Neural crest cell (in vitro differentiated cells): ENCODE measurements at places on chromosomes 16 and 17.

- H3K27ac ChIP-seq: peak overlapping the region; percentile 72
- H3K27me3 ChIP-seq: no peaks in the 10 kb centered on the region
- no peaks in the 10 kb centered on the region for H3K4me1 ChIP-seq
- H3K4me3 ChIP-seq: no peak overlapping the region
Observed at GRCh38 chr17:69516911-69517310, 102.4 kb downstream of the MAP2K6 start.

- no peaks in the 10 kb centered on the region for H3K36me3 ChIP-seq
- H3K27me3 ChIP-seq: peaks cover 8% of the 10 kb centered on the region
- H3K4me1 ChIP-seq: no peaks in the 10 kb centered on the region
- no peak for DNase-seq
- peak overlapping the region; percentile 16 for H3K27ac ChIP-seq
- H3K4me3 ChIP-seq: no peak overlapping the region
Observed at GRCh38 chr16:57039148-57039812, 49.9 kb downstream of the NLRC5 start.

DNA sequence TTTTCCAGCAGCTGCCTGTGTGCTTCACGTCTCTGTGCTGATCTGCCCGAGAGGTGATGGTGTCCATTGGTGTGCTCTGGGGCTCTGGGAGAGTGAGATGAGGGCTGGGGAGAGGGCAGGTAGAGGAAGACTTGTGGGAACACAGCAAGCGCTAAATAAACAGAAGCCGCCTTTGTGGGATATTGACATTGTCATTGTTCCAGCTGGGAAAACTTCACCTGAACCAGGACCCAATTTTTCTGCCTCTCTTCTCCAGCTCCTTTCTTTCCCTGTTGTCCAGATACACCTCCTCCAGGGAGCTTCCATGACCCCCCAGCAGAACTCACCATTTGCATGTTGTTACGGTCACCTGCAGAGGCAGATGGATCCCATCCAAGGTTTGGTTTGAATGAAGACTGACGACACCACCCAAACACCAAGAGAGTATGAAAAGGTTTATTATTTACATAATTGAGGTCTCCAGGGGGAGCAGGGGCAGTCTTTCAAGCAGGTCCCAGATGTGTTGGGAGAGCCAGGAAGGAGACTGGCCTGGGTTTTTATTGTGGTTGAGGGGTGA is 3.6 kb upstream of the ITGA3 start:
- H3K36me3 ChIP-seq: no peaks in the 10 kb centered on the region
- H3K4me3 ChIP-seq: peak overlapping the region; percentile 32
- H3K27me3 ChIP-seq: peaks cover 41% of the 10 kb centered on the region
- no peak overlapping the region for H3K27ac ChIP-seq

- no peaks in the 10 kb centered on the region for H3K27me3 ChIP-seq
- DNase-seq: no peak
- no peak overlapping the region for H3K4me3 ChIP-seq
- H3K36me3 ChIP-seq: peaks cover 8% of the 10 kb centered on the region
- no peak overlapping the region for H3K27ac ChIP-seq
- peaks cover 6% of the 10 kb centered on the region for H3K4me1 ChIP-seq
Observed at GRCh38 chr16:4101421-4102219, 14.6 kb downstream of the ADCY9 start.

DNA sequence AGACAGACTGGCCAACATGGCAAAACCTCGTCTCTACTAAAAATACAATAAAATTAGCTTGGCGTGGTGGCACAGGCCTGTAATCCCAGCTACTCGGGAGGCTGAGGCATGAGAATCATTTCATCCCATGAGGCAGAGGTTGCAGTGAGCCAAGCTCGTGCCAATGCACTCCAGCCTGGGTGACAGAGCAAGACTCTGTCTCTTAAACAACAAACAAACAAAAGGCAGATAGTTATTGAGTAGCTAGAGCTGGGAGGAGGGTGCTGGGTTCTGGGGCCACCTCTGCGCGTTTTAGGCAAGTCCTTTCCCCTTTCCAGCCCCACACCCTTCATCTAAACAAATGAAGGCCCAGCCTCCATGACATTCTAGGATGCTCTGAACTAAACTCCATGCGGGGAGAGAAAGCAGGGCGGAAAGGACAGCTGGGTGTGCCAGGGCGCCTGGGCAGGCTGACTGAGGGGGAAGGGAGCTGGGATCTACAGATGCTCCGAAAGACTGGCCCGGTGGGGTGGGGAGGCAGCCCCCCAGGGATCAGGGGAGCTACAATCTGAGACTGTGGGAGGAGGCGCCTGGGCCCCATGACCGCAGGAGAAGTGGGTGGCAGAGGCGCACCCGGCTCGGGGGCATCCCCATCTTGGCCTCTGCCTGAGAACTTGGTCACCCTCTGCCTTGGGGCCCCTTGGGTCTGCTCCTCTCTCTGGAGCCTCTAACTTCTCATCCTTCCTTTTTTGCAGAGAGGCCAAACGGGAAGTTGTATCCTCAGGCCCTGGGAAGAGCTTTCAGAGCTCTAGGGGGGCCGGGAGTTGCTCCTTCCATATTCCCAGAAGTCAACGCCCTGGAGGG is 910 bp downstream of the ITGAL start:
- H3K4me3 ChIP-seq: no peak overlapping the region
- DNase-seq: no peak

- H3K4me3 ChIP-seq: no peak overlapping the region
- H3K27me3 ChIP-seq: no peaks in the 10 kb centered on the region
- no peak overlapping the region for H3K27ac ChIP-seq
- H3K4me1 ChIP-seq: peaks cover 24% of the 10 kb centered on the region
- peaks cover 30% of the 10 kb centered on the region for H3K36me3 ChIP-seq
Observed at GRCh38 chr16:922051-922450, 48.7 kb downstream of the LMF1 start.

- no peaks in the 10 kb centered on the region for H3K36me3 ChIP-seq
- no peaks in the 10 kb centered on the region for H3K27me3 ChIP-seq
- DNase-seq: no peak
- no peak overlapping the region for H3K4me3 ChIP-seq
- peaks cover 18% of the 10 kb centered on the region for H3K4me1 ChIP-seq
Observed at GRCh38 chr17:57107498-57108101, 22.6 kb downstream of the AKAP1 start.

- no peak overlapping the region for H3K4me3 ChIP-seq
- peak overlapping the region; percentile 4 for H3K27ac ChIP-seq
- no peak for DNase-seq
- no peaks in the 10 kb centered on the region for H3K27me3 ChIP-seq
- peaks cover 3% of the 10 kb centered on the region for H3K36me3 ChIP-seq
Observed at GRCh38 chr17:2214047-2214928, 89.3 kb downstream of the SMG6 start.

DNA sequence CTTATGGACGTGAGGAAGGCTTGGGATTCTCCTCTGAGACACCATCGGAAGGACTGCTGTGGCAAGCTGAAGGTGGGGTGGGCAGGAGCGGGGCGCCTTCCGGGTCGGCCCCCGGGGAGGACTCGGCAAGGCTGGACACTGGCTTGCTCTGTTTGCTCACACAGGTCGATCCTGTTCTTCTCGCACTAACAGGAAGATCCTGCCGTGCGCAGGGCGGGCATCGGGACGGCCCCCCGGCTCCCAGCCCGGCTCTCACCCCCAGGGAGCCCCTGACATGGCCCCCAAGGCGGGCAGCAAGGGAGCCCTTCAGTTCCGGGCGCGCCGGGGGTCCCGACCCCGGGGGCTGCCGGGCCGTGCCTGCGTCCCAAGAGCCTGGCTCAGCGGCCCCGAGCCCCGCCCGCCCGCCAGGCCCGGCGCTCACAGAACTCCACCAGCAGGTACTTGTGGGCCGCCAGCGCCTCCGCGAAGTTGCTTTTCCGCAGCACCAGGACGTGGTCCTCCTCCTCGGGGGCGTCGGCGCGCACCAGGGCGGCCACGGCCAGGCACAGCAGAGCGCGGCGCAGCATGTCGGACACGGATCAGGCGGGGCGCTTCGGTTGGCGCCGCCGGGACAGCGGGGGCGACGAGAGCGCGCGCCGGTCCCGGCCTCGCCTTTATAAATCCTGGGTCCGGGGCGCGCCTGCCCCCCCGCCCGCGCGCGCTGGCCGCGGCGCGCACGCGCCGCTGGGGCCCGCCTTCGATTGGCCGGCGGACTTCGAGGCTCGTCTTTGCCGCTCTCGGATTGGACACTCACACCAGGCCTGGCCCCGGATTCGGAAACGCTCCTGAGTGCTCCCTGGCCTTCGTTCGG is at the start of gene P4HB:
TSS of gene P4HB (minus strand) at position 630 of the 850 bp plus-strand sequence. CDS start at position 566, 64 bp downstream.
- H3K36me3 ChIP-seq: peaks cover 7% of the 10 kb centered on the region
- H3K4me1 ChIP-seq: peaks cover 29% of the 10 kb centered on the region
- H3K4me3 ChIP-seq: peak within 1 kb of the TSS; percentile 96
- H3K27me3 ChIP-seq: peaks cover 9% of the 10 kb centered on the region
- peak within 1 kb of the TSS; percentile 96 for H3K27ac ChIP-seq

GRCh38 chr17:82334622-82335394 is 1.2 kb upstream of the SECTM1 start:
- H3K36me3 ChIP-seq: no peaks in the 10 kb centered on the region
- H3K27me3 ChIP-seq: peaks cover 85% of the 10 kb centered on the region
- H3K4me3 ChIP-seq: no peak overlapping the region
- no peak for DNase-seq

DNA sequence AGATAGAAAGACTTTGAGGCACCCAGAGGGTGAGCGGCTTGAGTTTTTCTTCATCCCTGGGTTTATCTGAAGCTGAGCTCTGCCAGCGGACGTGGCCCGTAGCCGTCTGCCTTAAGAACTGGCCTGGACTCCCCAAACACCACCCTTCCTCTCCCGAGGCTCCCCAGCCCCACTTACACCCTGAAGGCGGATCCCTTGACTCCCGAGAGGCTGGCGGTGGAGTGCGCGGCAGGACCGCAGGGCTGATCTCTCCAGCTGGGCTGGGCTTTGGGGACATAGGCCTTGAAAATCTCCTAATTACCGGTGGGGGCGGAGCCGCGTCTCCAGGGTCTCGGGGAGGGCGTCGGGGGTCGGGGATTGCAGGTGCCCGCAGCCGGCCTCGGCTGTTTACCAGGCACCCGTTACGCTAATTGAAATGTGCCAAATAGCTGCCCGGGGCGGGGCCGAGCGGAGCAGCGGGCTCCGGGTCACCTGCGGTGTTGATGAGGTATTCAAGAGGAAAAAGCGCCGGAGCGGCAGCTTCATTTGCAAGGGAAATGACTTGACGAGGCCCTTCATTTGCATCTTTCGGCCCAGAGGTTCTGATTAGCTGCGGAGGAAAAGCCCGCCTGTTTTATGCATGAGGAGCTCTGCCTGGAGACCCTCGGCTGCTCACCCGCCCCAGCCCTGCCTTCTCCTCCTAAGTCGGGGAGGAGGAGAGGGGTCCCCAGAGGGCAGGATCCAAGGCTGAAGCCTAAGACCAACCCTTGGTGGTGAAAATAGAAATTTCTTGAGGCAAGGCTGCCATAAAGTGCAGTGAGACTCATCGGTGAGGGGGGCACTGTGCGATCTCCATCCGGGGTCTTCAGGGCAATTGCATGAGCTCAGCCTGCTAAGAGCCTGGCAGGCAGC is 100.7 kb downstream of the MGAT5B start:
- DNase-seq: peak; percentile 68
- no peaks in the 10 kb centered on the region for H3K27me3 ChIP-seq
- no peaks in the 10 kb centered on the region for H3K36me3 ChIP-seq
- H3K27ac ChIP-seq: peak overlapping the region; percentile 100

DNA sequence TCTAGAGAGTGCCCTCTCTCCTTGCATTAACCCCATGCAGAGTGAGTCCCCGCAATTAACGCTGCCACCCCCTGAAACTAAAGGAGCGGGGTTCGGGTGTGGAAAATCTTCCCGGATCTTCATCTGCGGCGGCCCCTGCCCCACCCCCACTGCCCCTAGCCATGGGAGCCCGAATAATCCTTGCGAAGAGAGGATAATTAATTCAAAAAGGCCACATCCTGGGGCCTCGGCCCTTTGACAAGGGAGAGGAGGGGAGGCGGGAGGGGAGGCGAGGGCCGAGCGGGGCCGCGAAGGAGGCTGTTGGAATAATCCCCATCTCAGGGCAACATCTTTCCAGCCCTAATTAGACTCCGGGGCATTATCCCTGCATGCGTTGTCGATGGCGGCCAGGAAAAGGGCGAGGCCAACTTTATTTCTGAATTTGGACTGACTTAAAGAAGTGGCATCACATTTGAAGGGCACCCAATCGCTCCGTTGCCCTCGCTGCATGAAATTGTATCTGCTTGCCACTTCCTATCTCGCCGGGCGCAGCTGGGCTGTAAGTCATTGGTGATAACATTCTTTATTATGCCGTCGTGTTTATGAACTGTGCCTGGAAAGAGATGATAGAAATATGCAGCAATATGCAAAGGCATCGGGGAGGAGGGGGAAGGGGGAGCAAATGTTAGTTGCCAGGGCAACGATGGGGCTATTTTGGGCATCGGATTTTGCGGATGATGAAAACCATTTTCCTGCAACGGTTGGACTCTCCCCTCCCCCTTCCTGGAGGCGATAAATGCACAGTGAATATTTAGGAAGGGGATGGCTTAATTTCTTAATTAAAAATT is 387.1 kb upstream of the TNRC6C start:
- no peaks in the 10 kb centered on the region for H3K27me3 ChIP-seq
- peaks cover 2% of the 10 kb centered on the region for H3K36me3 ChIP-seq
- peak; percentile 26 for DNase-seq
- peaks cover 40% of the 10 kb centered on the region for H3K4me1 ChIP-seq
- H3K4me3 ChIP-seq: peak overlapping the region; percentile 64

DNA sequence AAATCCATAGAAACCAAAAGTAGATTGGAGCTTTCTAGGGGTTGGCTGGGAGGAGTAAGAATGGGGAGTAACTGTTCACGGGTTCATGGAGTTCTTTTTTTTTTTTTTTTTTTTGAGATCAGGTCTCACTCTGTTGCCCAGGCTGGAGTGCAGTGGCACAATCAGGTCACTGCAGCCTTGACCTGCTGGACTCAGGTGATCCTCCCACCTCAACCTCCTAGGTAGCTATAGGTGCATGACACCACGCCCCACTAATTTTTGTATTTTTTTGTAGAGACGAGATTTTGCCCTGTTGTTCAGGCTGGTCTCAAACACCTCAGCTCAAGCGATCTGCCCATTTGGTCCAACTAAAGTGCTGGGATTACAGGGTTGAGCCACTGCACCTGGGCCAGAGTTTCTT is 1.5 kb downstream of the NMRAL1 start:
- H3K4me3 ChIP-seq: peak overlapping the region; percentile 86
- peaks cover 9% of the 10 kb centered on the region for H3K36me3 ChIP-seq
- no peak overlapping the region for H3K27ac ChIP-seq
- DNase-seq: no peak

DNA sequence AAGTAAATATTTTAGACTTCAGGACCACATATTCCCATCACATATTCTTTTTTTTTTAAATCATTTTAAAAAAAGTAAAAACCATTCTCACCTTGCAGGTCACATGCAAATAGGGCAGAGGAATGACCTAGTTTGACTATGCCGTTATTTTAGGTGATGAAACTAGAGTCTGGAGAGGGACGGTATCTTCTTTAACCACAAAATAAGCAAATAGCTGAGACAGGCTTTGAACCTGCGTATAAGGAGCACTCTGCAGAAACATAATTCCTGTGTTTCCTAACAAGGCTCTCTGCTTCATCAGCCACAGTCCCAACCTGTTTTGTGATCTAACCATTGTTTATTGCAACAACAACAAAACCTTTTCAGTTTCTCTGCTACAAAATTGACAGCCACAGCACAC is 121.5 kb downstream of the PCTP start:
- H3K27me3 ChIP-seq: peaks cover 7% of the 10 kb centered on the region
- H3K4me1 ChIP-seq: no peaks in the 10 kb centered on the region
- no peak overlapping the region for H3K27ac ChIP-seq
- no peak overlapping the region for H3K4me3 ChIP-seq
- DNase-seq: no peak
